GM03348 (cell line): ENCODE measurements at places on chromosomes 6 and 20.

- no peak for DNase-seq
Measured at GRCh38 chr20:24948939-24949679, at the start of gene CST7. TSS of gene CST7 (plus strand) at chr20:24949269. CDS start at chr20:24949506, 237 bp downstream.

DNA sequence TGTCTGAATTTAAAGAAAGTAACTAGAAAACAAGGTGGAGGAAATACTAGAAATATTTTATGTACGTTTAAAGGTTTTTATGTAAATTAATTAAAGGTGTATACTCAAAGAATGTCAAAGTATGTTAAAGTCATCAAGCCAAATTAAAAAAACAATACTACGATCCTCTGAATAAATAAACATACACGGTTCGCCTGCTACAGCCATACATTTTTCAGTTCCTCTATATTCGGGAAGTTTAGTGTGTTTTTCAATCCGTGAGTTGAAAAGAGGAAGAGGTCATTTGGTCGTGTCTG lies 626 bp downstream of the STX7 start:
- no peak for DNase-seq

DNA sequence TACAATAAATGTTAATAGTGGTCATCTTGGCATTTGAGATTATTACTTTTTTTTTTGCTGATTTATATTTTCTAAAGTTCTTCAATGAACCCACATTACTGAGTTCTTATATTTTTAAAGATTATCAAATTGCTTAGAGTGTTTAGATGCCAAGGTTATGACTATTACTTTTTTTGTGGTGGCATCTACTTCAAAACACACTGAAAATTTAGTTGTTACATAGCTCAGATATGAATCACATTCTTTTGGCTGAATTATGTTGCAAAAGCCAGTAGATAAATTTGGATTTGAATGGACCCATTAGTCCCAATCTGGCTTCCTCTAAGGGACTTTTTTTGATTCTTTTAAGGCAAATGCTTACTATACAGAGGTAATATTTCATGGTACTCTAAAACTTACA lies 8.9 kb downstream of the UTRN start:
- peak; percentile 63 for DNase-seq

DNA sequence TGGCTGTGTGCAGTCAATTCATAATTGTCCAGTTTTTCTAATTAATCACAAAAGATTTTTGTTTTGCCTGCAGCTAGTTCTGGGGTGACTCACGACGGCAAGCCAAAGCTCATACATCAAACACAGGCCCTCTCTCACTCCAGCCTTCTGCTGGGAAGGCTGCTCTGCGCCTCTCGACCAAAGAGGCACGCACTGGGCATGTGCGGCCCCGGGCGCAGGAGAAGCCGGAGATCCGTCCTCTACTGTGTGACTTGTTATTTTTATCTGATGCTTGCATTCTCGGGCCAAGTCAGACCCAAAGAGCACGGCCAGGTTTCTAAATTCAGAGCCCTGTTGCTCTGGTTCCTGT lies 98.5 kb downstream of the TFAP2A start:
- peak; percentile 54 for DNase-seq

DNA sequence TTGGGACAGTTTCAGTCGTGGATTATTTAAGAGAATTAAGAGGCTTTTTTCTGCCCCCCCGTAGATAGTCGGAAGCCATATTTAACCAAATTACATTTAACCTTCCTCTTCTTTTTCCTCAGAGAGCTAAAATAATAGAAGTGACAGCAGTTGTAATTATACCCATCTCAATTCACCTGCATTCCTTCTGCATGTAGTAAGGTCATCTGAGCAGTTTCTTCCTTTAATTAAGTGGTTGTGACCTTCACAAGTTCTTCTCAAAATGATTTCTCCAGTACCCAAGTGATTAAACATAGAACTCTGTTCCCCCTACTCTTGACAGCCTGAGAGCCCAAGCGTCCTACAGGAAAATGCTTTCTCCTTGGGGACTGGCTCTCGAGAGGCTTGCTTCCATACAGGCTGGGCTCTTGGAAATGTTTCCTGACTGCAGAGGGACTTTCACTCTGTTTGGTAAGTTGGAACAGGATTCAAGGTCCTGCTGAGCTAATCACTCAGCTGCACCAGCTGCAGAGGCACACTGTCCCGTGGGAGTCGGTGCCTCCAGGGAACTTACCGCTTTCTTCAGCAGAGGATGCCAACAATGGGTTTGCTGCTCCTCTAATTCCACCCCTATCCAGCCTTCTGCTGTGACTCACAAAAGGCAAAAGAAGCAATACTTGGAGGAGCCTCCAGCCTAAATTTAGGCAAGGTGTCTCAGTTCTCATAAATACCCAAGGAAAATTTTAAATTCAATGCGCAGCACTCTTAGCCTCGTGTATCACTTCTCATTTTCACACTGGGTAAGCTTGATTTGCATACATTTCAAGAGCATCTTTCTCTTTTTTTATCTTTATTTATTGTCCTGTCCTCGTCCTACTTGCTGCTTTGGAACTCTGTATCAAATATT lies 414.9 kb downstream of the KIF16B start:
- DNase-seq: no peak

- no peak for DNase-seq
Measured at GRCh38 chr6:154751011-154751800, 18.0 kb downstream of the SCAF8 start.

DNA sequence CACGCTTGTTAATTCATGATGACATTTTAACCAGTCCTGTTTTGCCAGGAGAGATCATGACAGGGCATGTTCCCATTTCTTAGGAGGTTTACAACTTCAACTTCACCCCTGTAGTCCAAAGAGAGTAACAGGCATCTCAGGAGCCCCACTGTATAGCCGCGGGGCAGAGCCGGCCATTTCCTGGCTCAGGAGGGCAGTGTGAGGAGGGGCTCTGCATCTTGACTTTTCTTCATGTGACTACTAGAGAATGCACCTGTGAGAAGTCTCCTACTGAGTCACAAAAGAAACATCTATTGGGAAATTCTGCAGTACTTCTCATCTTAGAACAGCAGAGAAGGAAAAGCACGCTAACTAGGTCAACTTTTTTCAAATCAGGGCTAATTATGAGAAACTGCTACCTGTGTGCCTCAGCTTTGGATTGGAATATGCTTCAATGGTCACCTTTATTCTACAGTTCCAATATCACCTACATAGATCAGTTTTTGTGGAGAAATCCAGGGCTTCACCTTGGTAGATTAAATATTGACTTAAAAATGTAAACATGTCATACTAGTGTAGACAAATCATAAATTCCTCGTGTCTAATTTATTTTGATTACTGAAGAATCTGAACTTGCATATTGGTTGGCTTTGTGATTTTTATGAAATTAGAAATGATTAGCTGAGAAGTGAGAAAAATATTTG lies 28.6 kb upstream of the SIM1 start:
- DNase-seq: no peak
